GM12878 (cell line): ENCODE measurements at places on chromosomes 6 and 20. TPM values are rescaled to one million over a fixed set of nuclear protein-coding genes. Genes with fewer than 3 reads are reported as not detected.

HLA-DRA gene
- total RNA-seq, result 2,040 and 2,127 TPM in 2 replicates

ZSCAN23 gene
- 0.77 and 1.6 TPM in 2 replicates for total RNA-seq

RPL7L1 gene
- total RNA-seq, result 79.5 and 85.3 TPM in 2 replicates

DNA sequence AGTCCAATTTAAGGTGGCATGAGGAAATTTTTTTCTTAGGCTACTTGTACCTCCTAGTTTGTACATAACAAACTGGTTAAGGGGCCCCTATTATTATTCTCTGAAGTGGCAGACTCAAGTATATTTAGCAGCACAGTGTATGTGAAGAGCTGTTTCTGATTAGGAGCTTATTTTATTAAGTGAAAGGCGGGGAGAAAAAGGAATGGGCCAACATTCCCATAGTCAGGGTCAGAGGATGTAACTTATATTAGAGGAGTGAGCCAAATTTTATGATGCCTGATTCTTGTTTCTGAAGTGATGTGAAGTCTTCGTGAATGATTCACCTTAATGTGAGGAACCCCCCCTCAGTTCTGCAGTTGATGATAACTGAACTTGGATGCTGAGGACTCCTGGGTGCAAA is 2.8 kb downstream of the HECA start:
- no peak for DNase-seq
- no peaks in the 10 kb centered on the region for H3K27me3 ChIP-seq
- no peak overlapping the region for H3K27ac ChIP-seq
- H3K4me1 ChIP-seq, result no peaks in the 10 kb centered on the region; the same call in 1 of the 2 replicates
- H3K4me3 ChIP-seq, result no peak overlapping the region

DNA sequence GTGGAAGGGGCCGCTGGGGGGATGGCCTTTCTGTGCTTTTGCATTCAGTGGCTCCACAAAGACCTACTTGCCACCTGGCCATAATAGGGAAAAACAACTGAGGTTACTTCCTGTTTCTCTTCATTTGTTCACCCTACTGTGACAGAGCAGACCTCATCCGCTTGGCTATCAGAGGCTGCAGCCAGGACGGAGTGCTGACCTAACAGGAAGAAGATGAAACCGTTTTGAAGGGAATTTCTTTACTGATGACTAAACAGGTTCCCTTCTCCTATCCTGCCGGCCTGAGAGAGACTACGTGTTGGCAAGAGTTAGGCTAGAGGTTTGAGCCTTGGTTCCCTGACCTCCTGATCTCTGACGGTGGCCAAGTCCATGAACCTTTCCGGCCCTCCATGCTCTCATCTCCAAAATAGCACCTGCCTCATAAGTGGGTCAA is 21.3 kb downstream of the PRR18 start:
- peak; percentile 83 for DNase-seq
- no peaks in the 10 kb centered on the region for H3K36me3 ChIP-seq
- no peaks in the 10 kb centered on the region for H3K27me3 ChIP-seq
- H3K27ac ChIP-seq, result peak overlapping the region; percentile 67
- H3K4me1 ChIP-seq, result peaks cover 9% of the 10 kb centered on the region

- H3K27ac ChIP-seq, result no peak overlapping the region
- DNase-seq, result no peak
- no peaks in the 10 kb centered on the region for H3K36me3 ChIP-seq
- no peaks in the 10 kb centered on the region for H3K27me3 ChIP-seq
Observed at GRCh38 chr20:63047267-63047666, 40.5 kb upstream of the BHLHE23 start.

MYLK4 gene
- total RNA-seq, result 0.05 TPM in 2 replicates

- no peak overlapping the region for H3K4me3 ChIP-seq
- no peaks in the 10 kb centered on the region for H3K4me1 ChIP-seq
- H3K27ac ChIP-seq, result peak overlapping the region; percentile 7; the same call in 1 of the 2 replicates
Observed at GRCh38 chr6:80535914-80536565, 429.6 kb downstream of the BCKDHB start.
